Upper lobe of left lung (tissue), 6 donors: ENCODE measurements at places on chromosomes 12 and 14.

- DNase-seq, result no peak
Measured at GRCh38 chr14:50728836-50729235, 60.7 kb upstream of the SAV1 start.

GRCh38 chr14:54908190-54908589 is 5.6 kb upstream of the GCH1 start:
- DNase-seq, result no peak

DNA sequence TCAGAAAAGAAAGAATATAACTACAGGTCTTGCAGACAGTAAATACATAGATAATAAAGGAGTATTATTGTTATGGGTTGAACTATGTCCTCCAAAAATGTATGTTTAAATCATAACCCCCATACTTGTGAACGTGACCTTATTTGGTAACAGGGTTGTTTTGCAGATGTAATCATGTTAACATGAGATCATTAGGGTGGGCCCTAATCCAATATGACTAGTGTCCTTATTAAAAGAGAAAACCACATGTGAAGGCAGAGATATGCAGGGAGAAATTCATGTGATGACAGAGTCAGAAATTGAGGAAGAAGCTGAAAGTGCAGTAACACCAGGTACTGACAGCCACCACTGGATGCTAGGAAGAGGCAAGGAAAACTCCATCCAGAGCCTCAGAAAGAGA is 29.0 kb downstream of the MAGOHB start:
- no peak for DNase-seq

- DNase-seq, result no peak
Measured at GRCh38 chr14:100674897-100675619, 51.6 kb upstream of the DLK1 start.

- no peak for DNase-seq
Measured at GRCh38 chr14:39310051-39310450, 76.3 kb downstream of the MIA2 start.

GRCh38 chr12:24048446-24048845 is 99.0 kb upstream of the SOX5 start:
- DNase-seq, result no peak

DNA sequence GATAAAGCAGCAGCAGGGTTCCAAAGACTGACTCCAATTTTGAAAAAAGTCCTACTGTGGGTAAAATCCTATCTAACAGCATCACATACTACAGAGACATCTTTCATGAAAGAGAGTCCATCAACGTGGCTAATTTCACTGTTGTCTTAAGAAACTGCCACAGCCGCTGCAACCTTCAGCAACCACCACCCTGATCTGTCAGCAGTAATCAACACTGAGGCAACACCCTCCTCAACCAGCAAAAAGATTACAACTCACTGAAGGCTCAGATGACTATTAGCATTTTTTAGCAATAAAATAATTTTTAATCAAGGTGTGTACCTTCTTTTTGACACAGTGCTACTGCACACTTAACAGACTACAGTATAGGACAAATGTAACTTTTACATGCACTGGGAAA is 6.6 kb downstream of the CAPRIN2 start:
- no peak for DNase-seq

DNA sequence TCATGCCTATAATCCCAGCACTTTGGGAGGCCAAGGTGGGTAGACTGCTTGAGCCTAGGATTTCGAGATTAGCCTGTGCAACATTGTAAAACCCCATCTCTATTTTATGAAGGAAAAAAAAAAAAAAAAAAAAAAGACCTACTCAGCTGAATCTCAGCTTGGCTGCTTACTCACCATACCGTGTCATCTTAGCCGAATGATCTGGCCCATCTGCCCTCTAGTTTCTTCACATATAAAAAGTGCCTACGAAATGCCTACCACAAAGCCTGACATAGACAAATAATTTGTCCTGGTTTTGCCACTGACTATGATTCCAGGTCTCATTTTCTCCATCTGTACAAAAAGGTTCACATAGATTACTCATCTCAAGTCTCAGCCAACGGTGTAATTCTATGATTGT is 10.1 kb downstream of the DIABLO start:
- no peak for DNase-seq

- DNase-seq, result no peak
Measured at GRCh38 chr12:90999966-91000365, 4.8 kb downstream of the EPYC start.

DNA sequence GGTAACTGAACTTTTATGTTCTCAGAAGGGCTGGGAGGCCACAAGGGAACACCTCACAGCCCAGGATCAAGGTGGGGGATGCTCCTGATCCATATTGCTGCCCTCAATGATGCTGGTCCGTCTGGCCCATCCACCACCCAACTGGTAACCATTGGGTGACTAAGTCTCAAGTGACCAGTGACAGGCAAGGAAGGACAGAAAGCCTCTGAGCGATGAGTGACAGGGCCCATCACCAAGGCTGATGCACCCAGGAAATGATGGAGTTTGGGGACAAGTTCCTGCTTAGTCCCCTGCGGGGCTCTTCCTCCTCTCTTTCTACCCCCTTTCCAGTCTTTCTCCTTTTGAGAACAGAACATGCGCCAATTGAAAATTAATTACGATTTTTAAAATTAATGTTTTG is 2.6 kb upstream of the MMP19 start:
- DNase-seq, result no peak

- DNase-seq, result no peak
Measured at GRCh38 chr14:28751467-28752058, 15.0 kb upstream of the FOXG1 start.

GRCh38 chr12:102948941-102949352 is 8.5 kb upstream of the ASCL1 start:
- DNase-seq, result no peak

- peak; percentile 73 for DNase-seq
Measured at GRCh38 chr12:124548854-124549378, 18.5 kb downstream of the NCOR2 start.

DNA sequence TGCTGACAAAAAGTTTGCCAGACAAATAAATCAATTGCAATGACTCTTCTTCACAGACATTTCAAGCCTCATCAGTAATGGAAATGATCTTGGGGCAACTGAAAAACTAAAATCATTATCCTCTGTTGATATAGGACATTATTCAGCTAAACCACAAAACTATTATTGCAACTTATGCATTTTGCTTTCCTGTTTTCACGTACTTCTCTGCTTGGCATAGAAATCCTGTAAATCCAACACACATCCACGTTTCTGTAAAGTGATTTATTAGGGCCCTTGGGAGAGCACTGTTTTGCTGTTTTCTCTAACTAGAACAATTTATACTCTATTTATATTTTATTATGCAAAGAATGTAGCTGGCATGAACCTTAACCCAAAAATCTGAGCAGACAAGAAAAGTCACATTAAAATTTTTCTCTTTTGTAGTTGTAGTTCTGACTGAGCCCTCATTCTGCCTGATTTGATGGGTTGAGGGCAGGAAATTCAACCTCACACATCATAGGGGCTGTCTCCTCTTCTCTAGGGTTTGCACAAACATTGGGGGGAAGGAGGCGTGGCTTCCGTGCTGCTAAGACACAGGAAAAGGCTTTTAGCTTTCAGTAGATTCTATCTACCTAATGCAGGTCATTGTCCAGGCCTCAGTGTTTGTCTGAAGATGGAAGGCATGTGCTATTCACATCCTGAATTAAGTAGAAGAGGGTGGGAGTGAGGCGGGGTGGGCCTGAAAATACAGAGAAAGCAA is 11.5 kb upstream of the NUP107 start:
- peak; percentile 52 for DNase-seq

DNA sequence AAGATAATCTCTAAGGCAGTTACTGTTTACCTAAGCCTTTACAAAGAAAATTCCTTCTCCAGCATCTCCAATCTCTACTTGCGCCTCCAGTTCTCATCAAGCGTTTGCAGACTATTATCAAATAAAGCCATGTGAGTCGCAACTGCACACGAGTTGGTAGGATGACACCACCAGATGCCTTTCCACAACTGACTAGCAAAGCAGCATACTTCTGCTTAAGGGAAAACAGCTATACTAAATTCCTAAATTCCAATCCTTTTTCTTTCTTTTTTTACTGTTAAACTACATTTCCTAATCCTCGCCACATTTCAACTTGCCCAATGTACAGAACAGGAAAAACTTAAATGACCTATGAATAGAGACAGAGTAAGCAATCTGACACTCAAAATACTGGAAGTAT is 166.7 kb downstream of the ITPR2 start:
- DNase-seq, result no peak

DNA sequence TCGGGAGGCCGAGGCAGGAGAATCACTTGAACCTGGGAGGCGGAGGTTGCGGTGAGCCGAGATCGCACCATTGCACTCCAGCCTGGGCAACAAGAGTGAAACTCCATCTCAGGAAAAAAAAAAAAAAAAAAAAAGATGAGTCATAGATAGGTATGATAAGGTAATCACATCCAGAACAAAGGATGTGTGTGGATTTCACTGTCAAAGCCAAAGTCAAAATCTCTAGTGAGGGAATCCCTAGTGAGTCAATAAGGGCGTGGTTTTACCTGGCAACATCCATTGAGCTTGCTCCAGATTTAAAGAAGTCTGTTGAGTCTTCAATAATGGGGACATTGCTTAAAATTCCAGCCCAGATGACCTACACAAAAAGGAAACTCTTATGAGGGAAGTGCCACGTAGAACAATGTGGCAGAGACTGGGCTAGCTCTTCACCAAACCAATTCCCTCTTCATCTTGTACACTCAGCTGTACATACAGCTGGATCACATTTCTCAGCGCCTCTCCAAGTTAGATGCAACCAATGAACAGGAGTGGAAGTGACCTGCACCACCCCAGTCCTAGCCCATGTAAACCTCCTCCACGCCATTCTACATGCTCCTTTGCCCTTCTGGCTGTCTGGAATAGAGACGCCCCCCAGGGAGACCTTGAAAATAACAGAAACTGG is 23.4 kb downstream of the ALDH1L2 start:
- no peak for DNase-seq

DNA sequence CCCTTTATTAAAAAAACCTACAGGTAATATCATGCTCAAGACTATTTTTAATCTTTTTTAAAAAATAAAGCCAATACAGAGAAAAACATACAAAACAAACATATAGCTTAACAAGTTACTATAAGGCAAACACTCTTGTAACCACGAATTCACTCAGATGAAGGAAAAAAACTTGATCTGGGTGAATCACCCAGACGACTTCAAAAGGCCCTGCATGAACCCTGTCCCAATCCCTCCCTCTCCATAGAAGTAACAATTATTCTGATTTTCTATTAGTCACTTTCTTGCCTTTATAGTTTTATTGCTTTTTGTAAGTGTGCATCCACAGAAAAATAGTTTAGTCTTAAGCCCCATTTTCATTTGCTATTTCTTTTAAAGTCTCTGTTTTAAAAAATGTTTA is 72.6 kb downstream of the LRP6 start:
- no peak for DNase-seq

- DNase-seq, result no peak
Measured at GRCh38 chr12:109763201-109763841, 49.7 kb downstream of the FAM222A start.

DNA sequence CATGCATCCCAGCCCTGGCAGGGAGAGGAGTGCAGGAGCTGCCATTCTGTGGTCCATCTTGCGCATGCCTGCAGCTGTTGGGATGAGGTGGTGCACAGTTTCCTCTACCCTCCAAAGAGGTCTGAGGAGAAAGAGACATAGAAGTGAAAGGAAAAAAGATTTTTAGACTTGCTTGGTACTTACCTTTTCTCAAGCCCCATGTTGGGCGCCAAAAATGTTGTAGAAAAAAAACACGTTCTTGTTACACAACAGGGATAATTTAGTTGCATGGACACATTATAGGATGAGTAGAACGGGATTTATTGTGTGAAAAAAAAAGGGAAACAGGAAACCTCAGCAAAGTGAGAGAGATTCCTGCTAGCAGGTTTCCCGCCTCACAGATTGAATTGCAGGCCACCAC is 244.4 kb upstream of the GARIN2 start:
- DNase-seq, result no peak

DNA sequence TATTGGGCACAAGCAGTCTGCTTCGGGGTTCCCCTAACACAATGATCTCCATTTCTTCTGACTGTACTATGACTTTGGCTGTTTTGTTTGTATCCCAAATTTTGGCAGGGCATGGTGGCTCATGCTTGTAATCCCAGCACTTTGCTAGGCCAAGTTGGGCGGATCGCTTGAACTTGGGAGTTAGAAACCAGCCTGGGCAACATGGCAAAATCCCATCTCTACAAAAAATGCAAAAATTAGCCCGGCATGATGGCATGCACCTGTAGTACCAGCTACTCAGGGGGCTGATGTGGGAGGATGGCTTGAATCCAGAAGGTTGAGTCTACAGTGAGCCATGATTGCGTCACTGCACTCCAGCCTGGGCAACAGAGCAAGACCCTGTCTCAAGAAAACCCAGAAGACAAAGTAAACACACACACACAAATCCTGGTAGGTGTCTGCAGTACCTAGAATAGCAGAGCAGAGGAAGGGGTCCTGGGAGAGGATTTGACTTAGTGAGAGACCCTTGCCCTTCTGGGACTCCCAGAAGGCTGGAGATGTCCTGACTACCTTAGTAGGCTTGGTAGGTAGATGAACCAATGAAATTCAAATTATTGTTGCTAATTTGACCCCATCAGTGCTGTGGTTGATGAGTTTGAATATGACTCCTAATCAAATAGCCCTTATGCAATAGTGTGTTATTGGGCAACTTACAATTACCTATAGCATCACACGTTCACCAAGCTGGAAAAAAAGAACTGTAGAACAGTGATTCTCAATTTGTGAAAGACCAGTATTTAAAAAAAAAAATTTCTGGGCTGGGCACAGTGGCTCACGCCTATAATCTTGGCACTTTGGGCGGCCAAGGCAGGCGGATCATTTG is 6.8 kb upstream of the AEBP2 start:
- DNase-seq, result no peak

DNA sequence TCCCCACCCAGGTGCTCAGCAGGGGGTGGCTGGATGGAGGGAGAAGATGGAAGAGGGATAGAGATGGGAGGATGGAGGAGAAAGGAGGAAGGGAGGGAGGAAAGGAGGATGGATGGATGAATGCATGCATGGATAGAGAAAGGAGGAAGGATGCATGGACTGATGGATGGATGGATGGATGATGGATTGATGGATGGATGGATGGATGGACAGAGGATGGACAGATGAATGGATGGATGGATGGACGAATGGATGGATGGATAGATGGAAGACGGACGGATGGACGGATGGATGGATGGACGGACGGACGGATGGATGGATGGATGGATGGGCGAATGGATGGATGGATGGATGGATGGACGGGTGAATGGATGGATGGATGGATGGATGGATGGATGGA is 64.1 kb downstream of the NCOR2 start:
- no peak for DNase-seq

GRCh38 chr12:78269620-78270019 is 438.9 kb downstream of the NAV3 start:
- no peak for DNase-seq

DNA sequence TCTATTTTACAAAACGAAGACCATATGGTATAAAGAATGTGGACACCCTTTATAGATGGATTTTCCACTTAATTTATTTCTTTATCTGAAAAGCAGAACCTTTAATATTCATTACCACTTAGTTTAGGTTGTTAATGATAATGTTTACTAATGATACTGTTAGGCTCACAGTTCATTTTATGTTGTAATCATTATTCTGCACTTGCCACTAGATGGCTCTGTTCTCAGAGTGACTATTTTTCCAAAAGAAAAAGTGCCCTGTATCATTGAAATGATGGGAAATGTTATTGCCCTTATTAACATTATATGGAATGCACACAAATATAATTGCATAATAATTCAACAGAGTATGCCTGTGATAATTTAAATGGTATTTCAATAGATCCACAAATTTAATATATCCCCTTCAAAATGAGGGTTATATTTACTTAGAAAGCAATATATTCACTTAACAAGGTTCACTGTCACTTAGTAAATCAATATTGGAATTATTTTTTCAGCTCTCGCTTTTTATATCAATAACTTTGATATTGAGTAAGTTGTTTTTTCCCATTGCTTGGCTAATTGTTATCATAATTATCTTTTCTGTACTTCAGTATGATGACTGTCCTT is 95.7 kb downstream of the PDE3A start:
- no peak for DNase-seq
